Mucosa of descending colon (tissue), 3 donors: ENCODE measurements at places on chromosomes 6 and 20. TPM values are rescaled to one million over a fixed set of nuclear protein-coding genes. Genes with fewer than 3 reads are reported as not detected.

DNA sequence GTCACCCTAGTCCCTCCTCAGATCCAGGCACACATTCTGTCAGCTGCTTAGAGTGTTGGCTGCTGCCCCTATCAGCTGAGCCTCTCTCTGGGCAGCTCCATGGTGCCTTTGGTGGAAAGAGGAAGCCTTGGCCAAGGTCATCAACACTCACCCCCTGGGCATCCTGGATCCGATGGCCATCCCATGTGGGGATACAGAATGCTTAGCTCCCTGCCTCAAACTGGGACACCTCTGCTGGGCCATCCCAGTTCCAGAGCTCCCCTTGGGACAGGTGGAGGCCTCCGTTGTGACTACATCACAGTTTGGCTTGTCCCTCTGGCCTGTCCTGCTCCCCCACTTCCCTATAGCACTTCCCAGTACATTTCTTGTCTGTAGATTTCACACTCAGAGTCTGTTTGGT, 45.6 kb downstream of the TOX2 start:
- no peak for DNase-seq

DNA sequence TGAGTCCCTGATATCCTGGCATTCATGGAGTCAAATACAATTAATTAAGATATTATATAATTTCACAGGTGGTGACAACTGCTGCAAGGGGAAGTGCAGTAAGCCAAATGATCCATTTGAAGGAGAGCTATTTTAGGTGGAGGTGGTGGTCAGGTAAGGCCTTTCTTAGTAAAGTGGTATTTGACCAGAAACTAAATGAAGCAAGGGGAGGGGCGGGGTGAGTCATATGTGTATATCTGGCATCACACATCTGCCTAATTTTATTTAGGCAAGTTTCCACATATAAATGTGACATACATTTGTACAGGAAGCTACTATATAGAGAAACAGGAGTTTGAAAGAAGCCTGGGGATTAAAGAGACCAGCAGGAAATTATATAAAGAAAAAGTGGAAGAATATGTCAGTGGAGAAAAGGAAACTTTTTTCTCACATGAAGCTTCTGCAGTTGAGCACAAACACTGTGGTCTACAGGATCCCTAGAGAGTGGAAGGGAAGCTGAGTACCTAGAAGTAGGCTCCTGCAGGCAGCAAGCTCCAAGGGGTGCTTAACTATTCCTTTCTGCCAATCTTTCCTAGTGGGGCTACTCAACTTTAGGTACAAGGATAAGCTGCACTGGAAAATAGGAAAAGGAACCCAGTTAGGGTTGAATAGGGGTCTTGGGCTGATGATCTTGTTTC, 99.6 kb downstream of the OGFRL1 start:
- no peak for DNase-seq

GRCh38 chr20:43492101-43492500, 15.4 kb upstream of the L3MBTL1 start:
- DNase-seq, result no peak

- DNase-seq, result no peak
Measured at GRCh38 chr20:49444553-49444990, 37.9 kb downstream of the KCNB1 start.

GRCh38 chr6:139881728-139882211, 507.3 kb upstream of the CITED2 start:
- DNase-seq, result no peak

DNA sequence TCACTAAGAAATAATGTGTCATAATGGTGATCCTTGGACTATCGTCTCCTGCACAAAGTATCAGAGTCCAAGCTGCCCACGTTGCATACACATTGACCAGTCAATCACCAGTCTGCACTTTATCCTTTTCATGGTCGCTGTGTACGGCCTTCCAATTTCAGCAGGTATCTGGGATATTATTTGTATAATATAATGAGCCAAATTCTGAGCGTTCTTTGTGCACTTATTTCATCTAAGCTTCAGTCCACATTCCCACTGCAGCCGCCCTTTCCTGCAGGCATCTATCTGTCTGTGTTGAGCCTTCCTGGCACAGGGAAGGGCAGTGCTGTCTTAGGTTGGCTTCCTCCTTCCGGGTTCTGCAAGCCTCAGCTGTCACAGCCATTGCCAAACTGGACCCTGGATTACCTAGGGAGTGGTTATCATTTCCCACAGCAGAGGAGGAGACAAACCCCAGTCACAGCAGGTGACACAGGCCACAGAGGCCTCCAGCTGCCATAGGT, 174.3 kb downstream of the TTLL2 start:
- peak; percentile 71 for DNase-seq

DNA sequence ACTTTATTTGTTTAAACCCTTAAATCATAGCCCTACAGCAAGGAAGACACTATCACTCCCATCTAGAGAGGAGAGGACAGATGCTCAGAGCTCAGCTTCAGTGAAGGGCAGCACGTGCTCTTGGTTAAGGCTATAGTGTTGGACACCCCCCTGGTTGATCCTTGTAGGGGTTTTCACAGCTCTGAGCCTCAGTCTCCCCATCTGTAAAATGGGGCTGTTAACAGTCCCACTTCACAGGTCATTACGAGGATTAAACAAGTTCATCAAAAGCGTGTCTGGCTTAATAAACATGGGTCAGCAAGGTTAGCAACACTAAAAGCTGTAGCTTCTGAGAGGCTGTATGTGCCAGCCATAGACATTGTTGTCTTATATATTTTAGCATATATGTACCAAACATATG, 82.4 kb downstream of the NFATC2 start:
- DNase-seq, result no peak

- no peak for DNase-seq
Measured at GRCh38 chr6:156773935-156774852, 3.0 kb upstream of the ARID1B start.

DNA sequence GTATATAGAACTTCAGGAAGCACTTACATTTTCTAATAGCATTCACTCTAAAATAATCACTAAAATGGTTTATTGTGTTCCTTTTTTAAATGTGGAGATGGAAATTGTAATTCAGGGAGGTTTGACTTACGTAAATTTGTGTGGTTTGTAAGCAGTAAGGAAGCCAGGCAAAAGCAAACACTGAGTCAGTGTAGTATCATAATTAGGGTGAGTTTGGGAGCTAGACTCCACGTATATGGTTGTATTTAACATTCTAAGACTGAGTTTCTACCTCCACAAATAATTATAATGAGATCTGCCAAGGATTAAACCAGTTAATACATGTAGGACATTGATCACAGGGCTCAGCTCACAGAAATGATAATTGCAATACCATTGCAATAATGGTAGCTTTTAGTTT, 425.5 kb downstream of the CBLN4 start:
- no peak for DNase-seq

- no peak for DNase-seq
Measured at GRCh38 chr20:56088375-56088774, 83.1 kb upstream of the CBLN4 start.

The BHLHE23 gene
- not detected for total RNA-seq

The OXT gene
- total RNA-seq, result not detected

The SAMD3 gene
- 0.90 TPM for total RNA-seq

The HTR1E gene
- total RNA-seq, result not detected

The SLC17A9 gene
- 22.2 TPM for total RNA-seq

The SLC25A27 gene
- 12.8 TPM for total RNA-seq

The NRSN1 gene
- not detected for total RNA-seq

The TNFRSF6B gene
- not detected for total RNA-seq

The ZNF341 gene
- 5.6 TPM for total RNA-seq
